ENCODE measurements at places on chromosomes 12 and 14. TPM values are rescaled to one million over a fixed set of nuclear protein-coding genes. Genes with fewer than 3 reads are reported as not detected.

GSC gene
- not detected for total RNA-seq

TAS2R8 gene
- total RNA-seq, result not detected

COL2A1 gene
- not detected for total RNA-seq

C12orf42 gene
- total RNA-seq, result not detected

GRIP1 gene
- 13.9 TPM for total RNA-seq

SLC38A4 gene
- total RNA-seq, result not detected

HSPA2 gene
- 305 TPM for total RNA-seq

PLD4 gene
- 0.23 TPM for total RNA-seq

KRT71 gene
- total RNA-seq, result not detected

KLRC2 gene
- total RNA-seq, result not detected

OLR1 gene
- 0.40 TPM for total RNA-seq

SLC48A1 gene
- total RNA-seq, result 44.6 TPM

NDRG2 gene
- total RNA-seq, result 175 TPM

HAL gene
- not detected for total RNA-seq

Data from esophagus muscularis mucosa (tissue), 4 donors.